ENCODE measurements at places on chromosomes 7 and 10. TPM values are rescaled to one million over a fixed set of nuclear protein-coding genes. Genes with fewer than 3 reads are reported as not detected.

- DNase-seq, result no peak
These were observed 45.7 kb downstream of the CXCL12 start for GRCh38 chr10:44339218-44339617.

GRCh38 chr7:101942603-101943210 is 125.3 kb downstream of the CUX1 start:
- DNase-seq, result no peak

- no peak for DNase-seq
These were observed 6.9 kb upstream of the ZNF485 start for GRCh38 chr10:43599333-43599732.

GRCh38 chr7:70631718-70632117 is 500.2 kb upstream of the GALNT17 start:
- no peak for DNase-seq

GRCh38 chr10:19840776-19841175 is 24.5 kb downstream of the PLXDC2 start:
- no peak for DNase-seq

ACSM6 gene
- total RNA-seq, result not detected

FFAR4 gene
- total RNA-seq, result 0.55 TPM
